Epithelial cell of proximal tubule (primary cell): ENCODE measurements at places on chromosomes 11 and 22.

GRCh38 chr11:96341211-96342013 is 1.6 kb downstream of the MAML2 start:
- DNase-seq = no peak

GRCh38 chr11:8310743-8311298 is 47.1 kb upstream of the LMO1 start:
- no peak for DNase-seq

DNA sequence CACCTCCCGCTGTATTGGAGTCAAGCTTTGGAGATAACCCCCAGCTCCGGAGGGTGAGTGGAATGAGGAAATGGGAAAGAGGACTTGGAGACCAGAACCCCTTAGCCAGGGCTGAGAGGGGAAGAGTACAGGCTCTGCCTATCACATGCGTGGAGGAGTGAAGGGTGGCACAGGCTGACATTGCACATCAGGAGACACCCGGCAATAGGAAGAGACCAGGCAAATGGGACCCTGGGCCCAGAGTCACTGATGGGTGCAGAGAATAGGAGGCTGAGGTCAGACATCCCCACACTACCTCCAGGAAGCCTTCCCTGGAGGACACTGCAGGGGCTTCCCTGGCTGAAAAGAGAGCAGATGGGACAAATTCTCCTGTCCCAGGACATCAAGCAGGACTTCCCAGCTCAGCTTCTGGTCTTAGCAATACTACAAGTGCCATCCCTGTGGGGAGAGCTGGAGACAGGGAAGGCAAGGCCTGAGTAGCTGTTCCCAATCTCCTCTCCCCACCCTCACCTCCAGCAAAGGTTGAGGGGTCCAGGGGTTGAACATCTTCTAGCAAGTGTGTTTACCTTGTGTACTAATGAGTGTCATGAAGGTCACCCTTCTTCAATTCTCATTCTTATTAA is 160.7 kb downstream of the BUD13 start:
- no peak for DNase-seq

GRCh38 chr11:8318536-8318935 is 54.9 kb upstream of the LMO1 start:
- no peak for DNase-seq

DNA sequence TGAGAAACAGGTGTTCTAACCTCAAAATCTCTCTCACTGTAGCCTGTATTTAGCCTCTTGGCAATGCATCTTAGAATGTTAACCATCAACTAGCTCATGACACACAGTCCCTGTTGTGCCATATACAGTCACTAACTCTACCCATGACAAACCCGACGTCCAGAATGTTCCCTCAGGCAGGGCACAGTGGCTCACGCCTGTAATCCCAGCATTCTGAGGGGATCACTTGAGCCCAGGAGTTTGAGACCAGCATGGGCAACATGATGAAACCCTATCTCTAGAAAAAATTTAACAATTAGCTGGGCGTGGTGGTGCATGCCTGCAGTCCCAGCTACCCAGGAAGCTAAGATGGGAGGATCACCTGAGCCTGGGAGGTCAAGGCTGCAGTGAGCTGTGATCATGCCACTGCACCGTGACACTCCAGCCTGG is 18.2 kb upstream of the CCDC34 start:
- no peak for DNase-seq

- no peak for DNase-seq
These were observed 29.8 kb upstream of the CD5 start for GRCh38 chr11:61072316-61073109.

DNA sequence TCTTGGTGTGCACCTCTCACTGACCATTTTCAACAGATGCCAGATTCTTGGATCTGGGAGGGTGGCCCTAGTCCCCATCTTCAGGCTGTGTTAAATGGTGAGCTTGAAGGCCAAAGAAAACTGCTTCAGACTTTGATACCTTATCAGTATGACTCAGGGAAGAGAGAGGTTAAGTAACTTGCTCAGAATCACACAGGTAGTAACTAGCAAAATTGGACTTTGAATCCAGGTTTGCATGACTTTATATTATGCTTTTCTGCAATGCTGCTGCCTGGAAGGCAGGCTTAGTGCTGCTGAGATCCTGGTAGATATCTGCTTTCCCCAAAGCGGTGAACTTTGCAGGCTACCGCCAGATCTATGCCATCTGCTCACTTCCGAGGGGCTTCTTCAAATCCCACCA is 487.3 kb downstream of the INSC start:
- no peak for DNase-seq

- no peak for DNase-seq
These were observed 47.6 kb downstream of the ST3GAL4 start for GRCh38 chr11:126403022-126403581.

- no peak for DNase-seq
These were observed 9.2 kb upstream of the PRRG4 start for GRCh38 chr11:32820497-32820896.

DNA sequence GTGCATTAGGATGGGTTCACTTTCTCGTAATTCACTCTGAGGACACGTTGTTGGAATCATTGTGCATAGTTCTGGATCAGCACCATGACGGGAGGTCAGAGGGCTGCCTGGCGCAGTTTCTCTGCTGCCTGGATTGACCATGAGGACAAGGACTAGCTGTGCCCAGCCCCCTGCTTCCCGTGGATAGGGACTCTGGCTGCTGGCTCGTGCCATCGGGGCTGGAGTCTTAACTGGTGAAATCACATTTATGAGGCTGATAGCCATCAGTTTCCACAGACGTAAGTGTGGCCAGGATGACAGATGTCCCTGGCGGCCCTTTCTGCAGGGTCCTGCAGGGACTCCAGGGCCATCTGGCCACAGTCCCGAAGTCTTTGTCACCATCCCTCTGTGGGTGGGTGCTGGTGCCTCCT is 24.1 kb upstream of the GRAMD4 start:
- peak; percentile 63 for DNase-seq

DNA sequence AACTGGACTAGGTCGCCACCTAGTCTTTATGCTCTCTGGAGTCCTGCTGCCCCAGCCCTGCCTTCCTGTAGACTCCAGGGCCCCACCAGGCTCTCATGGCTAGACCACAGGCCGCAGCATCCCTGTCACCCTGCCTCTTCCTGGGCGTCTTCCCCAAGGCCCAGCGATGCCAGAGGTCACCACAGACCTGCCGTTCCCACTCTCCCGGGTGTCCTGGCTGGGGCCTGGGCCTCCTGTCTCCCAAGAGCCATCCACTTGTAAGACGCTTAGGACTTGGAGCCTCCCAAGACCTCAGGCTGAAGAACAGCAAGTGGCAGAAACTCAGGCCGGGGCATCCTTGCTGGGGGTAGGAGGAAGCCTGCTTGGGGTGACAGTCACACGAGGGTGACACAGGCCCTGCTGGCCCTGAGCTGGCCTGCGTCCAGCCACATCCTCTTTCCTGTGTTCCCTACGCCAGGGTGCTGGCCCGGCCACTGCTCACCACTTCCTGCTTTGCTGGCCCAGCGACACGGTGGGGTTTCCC is 2.0 kb upstream of the TCIRG1 start:
- no peak for DNase-seq

- no peak for DNase-seq
These were observed 292.7 kb downstream of the ETS1 start for GRCh38 chr11:128294671-128295050.

DNA sequence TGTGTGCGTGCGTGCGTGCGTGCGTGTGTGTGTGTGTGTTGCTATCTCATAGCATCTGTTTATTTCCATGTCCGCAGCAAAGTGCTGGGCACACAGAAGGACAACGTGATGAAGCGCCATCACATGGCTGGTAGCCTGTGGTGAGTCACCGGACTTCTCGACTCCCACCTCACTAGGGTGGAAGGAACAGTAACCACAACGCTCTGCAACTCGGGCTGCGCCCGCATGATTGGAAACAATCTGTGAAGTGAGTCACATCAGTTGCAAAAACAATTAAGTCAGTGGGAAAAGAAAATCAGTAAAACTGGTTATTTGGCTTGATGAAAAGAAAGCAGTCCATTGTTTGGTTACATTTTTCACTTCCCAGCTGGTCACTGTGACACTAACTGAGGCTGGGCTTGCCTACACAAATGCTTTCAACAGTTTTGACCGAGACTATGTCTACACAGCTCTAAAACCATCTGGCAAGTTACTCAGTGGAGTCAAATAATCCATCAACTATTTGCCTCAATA is 437.3 kb upstream of the CADM1 start:
- peak; percentile 83 for DNase-seq

GRCh38 chr11:944711-945470 is 19.2 kb downstream of the AP2A2 start:
- peak; percentile 54 for DNase-seq

DNA sequence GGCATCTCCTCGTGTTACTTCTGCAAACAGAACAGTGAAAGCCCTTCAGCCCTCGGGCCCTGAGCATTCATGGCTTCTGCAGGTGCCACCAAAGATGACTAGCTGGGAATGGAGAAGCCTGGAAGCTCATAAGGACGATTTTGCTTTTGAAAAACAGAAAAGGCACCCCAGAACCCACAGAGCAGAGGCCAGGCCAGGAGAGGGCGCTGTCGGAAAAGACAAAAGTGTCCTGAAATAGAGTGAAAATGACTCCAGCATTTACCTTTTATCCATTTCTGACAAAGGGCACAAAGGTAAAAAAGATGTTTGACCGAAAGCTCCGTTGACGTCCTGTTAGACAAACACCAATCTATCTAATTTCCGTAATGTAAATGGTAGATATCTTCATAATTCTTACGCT is 37.6 kb downstream of the ZNF195 start:
- DNase-seq = no peak

GRCh38 chr11:64292460-64293254 is 1.6 kb downstream of the KCNK4 start:
- DNase-seq = no peak

GRCh38 chr11:28123151-28123581 is 15.0 kb downstream of the METTL15 start:
- DNase-seq = no peak

DNA sequence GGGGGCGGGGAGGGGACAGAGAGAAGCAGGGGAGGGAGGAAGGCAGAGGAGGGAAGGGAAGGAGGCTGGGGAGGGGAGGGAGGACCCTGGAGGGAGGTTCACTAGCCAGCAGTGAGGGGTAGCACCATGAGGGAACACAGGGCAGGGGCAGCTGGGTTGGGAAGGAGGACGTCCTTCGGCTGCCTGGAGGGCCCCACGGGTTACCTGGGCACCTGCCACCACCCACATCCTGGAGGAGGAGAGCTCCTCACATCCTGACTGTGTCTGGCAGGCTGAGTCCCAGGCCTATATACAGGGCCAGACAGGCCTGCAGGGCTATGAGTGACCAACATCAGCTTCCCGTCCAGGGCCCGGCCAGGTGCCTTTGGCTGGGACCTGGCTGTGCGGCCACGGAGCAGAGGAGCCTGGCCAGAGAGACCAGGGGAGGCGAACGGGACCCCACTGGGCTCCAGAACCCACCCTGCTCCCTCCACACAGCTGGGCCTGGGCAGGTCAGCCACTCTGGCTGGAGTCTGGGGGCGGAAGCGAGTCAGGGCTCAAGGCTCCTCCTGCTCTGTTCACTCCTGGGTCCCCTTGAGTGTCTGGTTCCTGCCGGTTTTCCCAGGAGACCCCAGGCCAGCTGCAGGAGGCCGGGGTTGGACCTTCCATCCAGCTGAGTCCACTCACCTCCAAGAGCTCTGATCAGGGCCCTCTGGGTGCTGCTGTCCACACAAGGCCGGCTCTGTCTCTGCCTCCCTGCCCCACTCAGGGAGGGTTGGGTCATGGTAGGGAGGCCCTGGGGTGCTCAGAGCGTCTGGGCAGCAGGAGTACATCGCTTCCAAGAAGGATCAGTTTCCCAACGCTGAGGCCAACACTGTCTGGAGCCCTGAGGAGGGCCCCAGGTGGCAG is 677.7 kb downstream of the BRD1 start:
- DNase-seq = no peak

DNA sequence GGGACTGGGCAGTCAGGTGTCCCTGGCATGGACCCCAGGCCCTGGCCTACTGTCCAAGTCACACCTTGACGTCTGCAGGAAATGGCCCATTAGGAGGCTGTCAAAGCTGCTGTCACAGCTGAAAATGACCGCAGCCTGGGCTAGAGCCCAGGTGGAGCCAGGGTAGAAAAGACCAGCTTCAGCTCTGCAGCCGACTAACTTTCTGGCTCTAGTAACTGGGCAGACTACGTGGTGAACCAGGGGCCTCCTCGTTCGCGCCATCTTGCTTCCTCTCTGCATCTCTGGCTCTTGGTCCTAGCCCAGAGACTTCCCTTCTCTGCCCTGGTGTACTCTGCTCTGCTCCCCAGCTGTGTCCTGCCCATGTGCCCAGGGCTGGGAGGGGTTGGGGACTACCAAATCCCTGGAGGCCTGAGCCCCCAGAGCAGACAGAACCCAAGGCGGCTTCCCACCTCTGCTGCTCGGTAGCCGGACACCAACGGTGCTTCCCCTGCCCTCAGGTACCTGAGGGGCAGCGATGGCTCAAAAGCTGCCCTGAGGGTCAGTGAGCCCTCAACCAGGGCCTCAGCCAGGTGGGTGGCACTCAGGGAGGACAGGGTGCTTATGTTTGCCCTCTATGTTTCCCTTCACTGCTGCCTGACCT is 19.7 kb downstream of the SART1 start:
- DNase-seq = no peak

DNA sequence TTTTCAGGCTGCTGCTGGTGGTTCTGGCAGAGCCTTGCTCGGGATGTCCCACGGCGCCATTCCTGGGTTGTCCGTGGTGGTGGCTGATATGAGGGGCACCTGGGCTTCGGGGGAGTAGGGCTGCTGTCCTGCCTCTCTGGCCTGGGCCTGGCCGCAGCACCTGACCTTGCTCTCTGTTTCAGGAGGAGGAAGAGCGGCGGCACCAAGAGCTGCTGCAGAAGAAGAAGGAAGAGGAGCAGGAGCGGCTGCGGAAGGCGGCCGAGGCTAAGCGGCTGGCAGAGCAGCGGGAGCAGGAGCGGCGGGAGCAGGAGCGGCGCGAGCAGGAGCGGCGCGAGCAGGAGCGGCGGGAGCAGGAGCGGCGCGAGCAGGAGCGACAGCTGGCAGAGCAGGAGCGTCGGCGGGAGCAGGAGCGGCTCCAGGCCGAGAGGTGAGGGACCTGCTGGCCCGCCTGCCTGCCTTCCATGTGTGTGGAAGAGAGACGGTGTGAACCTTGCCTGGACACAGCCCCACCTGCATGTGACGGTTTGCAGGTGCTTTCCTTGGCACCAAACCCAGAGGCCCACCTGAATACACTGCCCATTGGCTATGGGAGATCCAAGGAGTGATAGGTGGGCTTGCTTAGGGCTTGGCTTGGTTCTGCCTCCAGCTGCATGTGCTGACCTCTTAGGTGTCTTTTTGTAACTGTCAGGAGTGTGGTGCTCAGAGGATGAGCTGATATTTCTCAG is 22.8 kb downstream of the INCENP start:
- DNase-seq = no peak

- DNase-seq = no peak
These were observed 121.5 kb downstream of the CHST1 start for GRCh38 chr11:45543808-45544422.

DNA sequence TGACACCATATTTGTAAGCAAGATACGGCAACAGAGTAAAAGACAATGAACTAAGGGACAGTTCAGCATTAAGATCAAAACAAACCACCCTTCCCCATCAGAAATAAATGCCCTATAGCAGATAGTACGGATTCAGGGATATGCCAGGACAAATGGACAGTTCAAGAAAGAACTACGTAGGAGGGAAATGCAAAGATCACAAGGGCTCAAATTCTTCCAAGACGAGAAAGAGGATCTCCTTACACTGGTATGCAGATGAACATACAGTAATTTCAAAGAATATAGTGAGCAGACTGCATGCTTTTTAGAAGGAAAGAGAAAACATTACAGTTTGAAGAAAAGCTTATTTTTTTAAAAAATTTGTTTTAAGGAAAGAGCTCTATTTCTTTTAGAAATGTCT is 124.7 kb upstream of the APOA1 start:
- DNase-seq = no peak

- no peak for DNase-seq
These were observed 79.1 kb upstream of the KCNQ1OT1 start for GRCh38 chr11:2778630-2779498.

GRCh38 chr11:41201156-41201555 is 258.3 kb downstream of the LRRC4C start:
- no peak for DNase-seq
